Activated CD4-positive, alpha-beta T cell treated with anti-CD3 and anti-CD28 coated beads, Interleukin-2, amount 50 U/mL, for 1 hour (primary cell): ENCODE measurements at places on chromosomes 2 and 18.

GRCh38 chr2:229409751-229410181 is 138.7 kb upstream of the PID1 start:
- DNase-seq, result no peak

- DNase-seq, result no peak
These were observed 231.9 kb downstream of the RND3 start for GRCh38 chr2:150255528-150255927.

DNA sequence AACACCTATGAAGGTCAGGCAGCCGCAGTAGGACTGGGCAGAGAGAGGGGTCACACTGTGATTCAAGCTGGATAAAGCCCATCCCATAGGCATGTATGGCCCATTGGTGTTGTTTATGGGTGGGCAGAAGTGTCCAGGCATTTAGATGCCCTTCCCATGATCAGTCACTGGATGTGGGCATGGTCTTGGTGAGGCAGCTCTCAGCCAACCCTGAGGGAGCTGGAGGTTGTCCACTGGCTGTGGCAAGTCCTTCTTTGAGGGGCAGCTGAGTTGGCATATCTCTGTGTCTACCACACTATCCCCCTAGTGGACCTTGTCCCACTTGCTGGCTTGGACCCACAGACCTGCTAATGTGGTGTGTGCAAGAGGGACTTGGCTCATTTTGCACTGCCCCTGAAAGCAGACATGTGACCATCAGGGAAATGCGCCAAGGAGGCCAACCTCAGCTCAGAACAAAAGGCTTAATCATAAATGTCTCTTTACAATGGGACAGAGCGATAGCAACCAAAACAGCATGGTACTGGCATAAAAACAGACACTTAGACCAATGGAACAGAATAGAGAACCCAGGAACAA is 82.0 kb downstream of the TMEM17 start:
- no peak for DNase-seq

DNA sequence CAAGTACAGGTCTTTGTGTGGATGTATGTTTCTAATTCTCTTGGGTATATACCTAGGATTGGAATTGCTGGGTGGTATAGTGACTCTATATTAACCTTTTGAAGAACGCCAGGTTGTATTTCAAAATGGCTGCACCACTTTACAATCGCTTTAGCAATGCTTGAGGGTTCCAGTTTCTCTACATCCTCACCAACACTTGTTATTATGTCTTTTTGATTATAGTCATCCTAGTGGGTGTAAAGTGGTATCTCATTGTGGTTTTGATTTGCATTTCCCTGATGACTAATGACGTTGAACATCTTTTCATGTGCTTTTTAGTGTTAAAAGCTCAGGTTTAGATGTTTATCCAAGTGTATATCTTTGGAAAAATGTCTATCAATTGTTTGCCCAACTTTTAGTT is 39.5 kb downstream of the CTIF start:
- no peak for DNase-seq

DNA sequence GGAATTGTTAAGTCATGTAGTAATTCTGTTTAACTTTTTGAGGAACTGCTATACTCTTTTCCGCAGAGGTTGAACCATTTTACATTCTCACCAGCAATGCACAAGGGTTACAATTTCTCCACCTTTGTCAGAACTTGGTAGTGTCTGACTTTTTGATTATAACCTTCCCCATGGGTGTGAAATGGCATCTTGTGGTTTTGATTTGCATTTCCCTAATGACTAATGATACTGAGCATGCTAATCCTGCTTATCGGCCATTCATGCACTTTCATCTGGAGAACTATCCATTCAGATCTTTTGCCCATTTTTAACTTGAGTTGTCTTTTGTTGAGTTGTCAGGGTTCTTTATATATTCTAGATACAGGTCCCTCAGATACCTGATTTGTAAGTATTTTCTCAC is 47.2 kb downstream of the CYB5A start:
- no peak for DNase-seq

DNA sequence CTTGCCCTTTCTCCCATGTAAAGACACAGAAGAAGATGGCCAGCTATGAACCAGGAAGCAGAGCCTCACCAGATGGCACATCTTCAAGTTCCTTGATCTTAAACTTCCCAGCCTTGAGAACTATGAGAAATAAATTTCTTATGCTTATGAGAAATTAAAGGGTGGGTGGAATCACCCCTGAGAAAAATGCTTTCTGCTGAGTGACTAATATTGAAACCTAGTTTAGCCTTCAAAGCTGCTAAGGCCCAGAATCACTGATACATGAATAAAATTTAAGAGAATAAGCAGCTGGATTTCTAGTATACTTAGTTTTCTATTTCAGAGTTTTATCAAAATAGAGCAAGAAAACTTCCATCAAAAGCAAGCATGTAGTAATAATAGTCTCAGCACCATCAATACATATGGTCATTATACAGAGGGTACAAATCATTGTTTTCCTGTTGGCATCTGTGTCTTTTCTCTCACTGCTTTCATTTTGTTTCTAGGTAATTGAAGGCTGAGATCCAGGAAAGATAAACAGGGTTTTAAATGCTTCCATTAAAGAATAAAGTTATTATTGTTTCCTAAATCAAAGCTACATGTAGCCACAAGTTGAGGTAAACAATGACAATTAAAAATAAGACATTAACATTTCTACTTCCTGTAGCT is 53.3 kb upstream of the COL5A2 start:
- DNase-seq, result no peak

DNA sequence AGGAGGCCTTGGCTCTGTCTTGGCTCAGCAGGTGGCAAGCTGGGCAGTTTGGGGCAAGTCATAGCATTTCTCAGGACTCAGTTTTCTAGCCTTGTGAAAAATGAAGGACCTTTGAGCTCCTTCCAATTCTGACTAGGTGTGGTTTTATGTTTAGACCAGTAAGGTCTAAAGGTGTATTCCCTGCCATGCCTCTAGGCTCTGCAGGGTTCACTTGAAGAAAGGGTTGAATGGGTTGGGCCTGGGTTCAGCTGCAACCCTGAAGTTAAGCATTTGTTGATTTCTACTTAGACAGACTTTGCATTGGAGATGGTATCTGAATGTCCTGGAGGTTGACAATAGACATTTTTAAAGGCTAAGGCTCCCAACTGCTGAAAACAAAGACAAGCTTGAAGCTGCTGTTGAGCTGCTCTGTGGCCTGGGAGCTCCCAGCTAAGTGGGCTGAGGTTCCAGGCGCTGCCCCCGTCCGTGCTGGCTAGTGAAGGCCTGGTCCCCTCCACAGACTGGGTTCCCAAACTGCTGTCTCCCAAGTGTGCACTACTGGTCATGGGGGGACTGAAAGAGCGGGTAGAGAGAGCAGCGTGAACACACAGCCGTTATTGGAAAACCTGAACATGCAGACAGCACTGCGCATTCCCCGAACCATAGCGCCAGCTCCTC is 100.7 kb upstream of the SMAD7 start:
- no peak for DNase-seq

GRCh38 chr2:67516362-67516761 is 119.2 kb downstream of the ETAA1 start:
- no peak for DNase-seq

DNA sequence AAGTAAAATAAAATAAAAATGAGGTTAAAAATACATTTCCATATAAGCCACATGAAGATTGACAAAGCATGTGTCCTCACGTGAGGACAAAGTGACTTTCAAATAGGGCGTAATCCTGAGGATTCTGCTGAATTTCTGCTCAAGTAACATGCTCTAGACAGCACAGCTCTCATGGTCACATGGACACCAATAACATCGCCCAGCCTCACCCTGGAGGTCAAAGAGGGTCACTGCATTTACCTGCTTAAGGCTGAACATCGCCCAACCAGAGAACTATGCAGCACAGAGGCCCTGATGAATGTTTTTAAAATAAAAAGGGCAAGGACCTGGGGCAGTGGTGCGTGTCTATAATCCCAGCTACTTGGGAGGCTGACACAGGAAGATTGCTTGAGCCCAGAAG is 30.2 kb downstream of the TGFBRAP1 start:
- DNase-seq, result no peak

DNA sequence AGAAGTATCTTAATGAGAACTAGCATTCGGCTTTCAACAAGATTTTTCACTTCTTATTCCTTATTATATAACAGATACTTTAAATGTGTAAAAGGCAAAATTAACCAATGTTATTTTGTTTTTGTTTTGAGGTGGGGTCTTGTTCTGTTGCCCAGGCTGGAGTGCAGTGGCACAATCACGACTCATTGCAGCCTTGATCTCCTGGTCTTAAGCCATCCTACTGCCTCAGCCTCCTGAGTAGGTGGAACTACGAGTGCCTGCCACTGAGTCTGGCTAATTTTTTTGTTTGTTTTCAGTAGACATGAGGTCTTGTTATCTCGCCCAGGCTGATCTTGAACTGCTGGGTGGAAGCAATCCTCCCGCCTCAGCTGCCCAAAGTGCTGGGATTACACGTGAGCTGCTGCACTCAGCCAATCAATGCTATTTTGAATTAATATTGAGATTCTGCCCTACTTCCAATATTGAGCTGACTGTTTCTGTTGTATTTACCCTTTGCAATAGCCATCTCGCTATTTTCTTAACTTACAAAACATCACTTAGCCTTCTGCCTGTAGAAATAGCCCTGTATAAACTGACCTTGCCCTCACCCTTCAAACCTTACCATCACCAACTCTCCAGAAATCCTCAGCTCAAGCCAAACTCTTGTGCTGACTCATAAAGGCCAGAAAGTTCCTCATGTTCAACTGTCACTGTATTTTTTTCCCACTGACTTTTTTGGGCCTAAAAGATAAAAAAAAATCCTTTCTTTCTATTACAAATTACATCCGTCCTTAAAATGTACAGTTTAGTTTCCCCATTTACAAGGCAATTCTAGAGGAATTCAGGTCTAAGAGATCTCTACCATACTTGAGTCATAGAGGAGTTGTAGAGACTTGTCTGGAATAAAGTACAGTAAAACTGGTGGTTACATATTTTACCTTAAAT is 94.3 kb downstream of the OLA1 start:
- DNase-seq, result no peak

GRCh38 chr2:83459456-83459855 is 999.6 kb downstream of the SUCLG1 start:
- no peak for DNase-seq

DNA sequence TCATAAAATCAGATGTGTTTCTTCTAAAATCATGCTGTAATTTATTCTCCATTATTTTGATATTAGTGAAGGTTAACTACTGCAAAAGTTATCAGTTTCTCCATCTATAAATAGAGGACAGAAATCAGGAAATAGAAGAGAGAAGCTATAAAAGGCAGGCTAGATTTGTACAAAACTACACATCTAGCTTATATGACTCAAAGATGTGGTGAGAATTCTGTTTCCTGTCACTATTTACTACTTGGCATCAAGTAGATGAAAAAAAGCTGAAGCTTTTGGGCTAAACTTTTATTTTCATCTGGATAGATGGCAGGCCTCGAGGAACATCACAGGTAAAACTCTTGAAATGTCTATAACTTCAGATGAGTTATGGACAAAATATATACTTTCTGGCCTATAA is 49.8 kb upstream of the NAB1 start:
- DNase-seq, result no peak

GRCh38 chr2:162992828-162993227 is 154.3 kb upstream of the KCNH7 start:
- no peak for DNase-seq

DNA sequence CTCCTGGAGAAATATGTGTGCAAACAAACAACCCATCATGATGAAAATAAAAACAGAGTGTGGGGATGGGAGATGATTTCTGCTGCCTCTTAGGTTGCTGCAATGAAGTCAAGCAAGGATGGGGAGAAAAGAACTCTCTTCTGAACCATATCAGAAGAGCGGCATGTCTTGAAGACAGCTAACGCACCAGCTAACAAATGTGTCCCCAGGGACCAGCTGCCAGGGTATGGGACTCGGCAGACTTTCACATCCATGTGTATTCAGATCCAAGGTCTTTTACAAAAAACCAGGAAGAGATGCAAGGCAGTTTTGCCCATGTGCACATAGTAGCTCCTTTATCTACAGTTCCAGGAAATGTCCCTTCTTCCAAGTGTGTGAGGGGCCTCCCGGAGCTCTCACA is 125.4 kb downstream of the CLIP4 start:
- DNase-seq, result no peak

DNA sequence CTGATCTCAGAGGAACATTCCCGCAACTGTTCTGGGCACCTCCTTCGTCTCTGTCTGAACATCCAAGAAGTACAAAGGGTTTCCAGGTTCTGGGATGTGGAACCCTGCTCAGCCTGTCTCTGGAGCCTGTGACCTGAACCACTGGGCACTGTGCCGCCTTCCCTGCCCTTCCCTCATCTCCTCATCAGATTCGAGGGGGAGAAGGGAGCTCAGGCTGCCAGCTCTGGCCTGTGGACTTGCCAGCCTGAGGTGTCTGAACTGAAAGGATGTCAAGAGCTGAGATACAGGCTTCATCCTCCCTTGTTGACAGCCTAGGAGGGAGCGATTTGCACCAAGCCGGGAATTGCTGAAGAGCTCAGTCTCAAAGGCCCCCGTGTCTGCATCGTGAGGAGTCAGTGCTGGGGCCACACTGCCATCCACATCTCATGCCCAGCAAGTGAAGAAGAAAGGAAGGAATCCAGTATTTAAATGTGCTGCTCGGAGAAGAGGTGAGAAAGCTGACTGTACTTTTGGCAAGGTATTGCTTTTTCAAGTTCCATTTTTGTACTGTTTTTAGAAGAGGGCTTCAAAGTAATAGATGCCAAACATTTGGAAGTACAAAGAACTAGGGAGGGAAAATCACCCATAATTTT is 12.6 kb downstream of the NEU2 start:
- DNase-seq, result no peak

DNA sequence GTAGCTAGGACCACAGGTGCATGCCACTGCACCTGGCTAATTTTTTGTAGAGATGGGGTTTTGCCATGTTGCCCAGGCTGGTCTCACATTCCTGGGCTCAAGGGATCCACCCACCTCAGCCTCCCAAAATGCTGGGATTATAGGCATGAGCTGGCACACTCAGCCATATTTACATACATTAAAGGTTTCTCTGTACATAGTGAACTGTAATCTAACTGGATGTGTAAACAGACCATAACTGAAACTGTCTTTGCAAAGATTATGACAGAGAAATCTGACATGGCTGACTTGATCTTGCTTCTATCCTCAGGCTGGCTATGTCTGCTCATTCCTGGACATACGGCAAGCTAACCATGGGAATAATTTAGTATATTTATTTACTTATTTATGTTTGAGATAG is 139.2 kb upstream of the XPO1 start:
- DNase-seq, result no peak

- DNase-seq, result no peak
These were observed 46.6 kb upstream of the FRZB start for GRCh38 chr2:182913064-182913463.

DNA sequence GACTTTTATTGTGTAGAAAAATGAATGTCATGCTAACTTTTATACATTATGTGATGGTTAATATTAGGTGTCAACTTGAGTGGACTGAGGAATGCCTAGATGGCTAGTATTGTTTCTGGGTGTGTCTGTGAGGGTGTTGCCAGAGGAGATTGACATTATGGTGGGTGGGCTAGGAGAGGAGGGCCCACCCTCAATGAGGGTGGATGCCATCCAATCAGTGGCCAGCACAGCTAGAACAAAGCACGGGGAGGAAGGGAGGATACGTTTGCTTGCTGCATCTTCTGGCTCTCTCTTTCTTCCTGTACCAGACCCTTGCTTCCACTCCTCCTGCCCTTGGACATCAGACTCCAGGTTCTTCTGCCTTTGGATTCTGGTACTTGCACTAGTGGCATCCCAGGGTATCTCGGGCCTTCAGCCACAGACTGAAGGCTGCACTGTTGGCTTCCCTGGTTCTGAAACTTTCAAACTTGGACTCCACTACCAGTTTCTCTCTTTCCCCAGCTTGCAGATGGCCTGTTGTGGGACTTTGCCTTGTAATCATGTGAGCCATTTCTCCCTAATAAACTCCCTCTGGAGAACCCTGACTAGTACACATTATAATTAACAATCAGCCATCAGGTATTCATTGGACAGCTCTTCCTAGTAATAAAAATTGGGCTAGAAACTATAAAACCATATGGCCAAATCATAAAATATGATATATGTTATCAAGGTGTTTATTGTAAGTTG is 31.7 kb upstream of the ZCCHC2 start:
- no peak for DNase-seq
